Caco-2 (cell line): ENCODE measurements at places on chromosomes 2 and 18.

GRCh38 chr2:63127594-63127993, 77.0 kb downstream of the OTX1 start:
- no peak for DNase-seq

DNA sequence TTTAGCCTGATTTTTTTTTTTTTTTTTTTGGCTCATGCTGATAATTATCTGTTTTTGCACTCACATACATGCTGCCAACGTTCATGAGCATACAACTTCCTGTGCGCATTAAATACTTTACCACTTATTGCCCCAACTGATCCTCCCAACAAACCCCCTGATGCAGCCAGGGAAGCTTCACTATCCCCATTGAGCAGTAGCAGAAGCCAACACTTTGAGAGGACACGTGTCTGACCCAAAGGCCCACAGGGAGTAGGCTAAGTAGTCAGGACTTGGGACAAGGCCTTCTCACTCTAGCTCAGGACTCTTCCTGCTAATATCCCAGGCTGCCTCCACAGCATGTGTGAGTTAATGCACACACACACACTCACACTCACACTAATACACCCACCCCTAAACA, 36.2 kb upstream of the MAT2A start:
- no peak for DNase-seq

GRCh38 chr2:653645-654425, 23.4 kb downstream of the TMEM18 start:
- no peak for DNase-seq

- no peak for DNase-seq
These were observed 159.2 kb downstream of the DTNB start for GRCh38 chr2:25514043-25514637.

GRCh38 chr2:203669820-203670219, 36.6 kb upstream of the CD28 start:
- no peak for DNase-seq

GRCh38 chr18:9653390-9653789, 39.0 kb upstream of the PPP4R1 start:
- DNase-seq: no peak
